MG63 (cell line): ENCODE measurements at places on chromosomes 2 and 18. TPM values are rescaled to one million over a fixed set of nuclear protein-coding genes. Genes with fewer than 3 reads are reported as not detected.

Gene LIMS2
- 0.53 and 2.3 TPM in 2 replicates for total RNA-seq

GRCh38 chr2:45964223-45964841 lies 312.9 kb downstream of the PRKCE start:
- peak; percentile 99 for DNase-seq

GRCh38 chr18:59344996-59345395 lies 14.1 kb downstream of the LMAN1 start:
- DNase-seq, result no peak

- no peak for DNase-seq
Observed at GRCh38 chr18:38496222-38496793, 930.7 kb upstream of the CELF4 start.

GRCh38 chr2:110106642-110107041 lies 9.0 kb downstream of the MALL start:
- peak; percentile 41 for DNase-seq
